ENCODE measurements at places on chromosomes 3 and 15. TPM values are rescaled to one million over a fixed set of nuclear protein-coding genes. Genes with fewer than 3 reads are reported as not detected.

DNA sequence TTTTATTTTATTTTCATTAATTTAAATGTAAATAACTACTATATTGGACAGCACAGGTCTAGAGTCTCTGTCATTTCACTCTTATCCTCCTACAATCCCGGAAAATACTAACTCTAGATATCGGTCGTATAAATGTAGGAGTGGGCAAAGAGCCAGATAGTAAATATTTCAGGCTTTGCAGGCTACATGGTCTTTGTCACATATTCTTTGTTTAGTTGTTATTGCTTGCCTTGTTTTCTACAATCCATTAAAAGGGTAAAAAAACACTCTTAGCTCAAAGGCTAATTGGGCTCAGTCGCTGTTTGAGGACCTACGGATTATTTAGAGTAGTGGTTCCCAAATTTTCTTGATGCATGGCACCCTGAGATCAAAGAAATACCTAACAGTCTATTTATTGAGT, 1.7 kb downstream of the KNL1 start:
- no peak for DNase-seq

DNA sequence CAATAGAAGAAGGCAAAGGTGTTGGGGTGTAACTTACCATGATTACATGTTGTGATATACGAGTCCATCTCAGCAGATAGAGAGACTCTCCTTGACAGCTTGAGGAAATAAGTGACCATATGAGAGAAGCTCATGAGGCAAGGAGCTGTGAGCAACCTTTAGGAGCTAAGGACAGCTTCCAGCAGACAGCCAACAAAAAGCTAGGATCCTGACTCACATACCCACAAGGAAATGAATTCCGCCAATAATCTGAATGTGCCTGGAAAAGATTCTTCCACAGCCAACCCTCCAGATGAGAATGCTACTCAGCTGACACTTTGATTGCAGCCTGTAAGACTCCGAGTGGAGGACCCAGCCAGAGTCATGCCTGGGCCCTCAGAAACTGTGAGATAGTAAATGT, 339.6 kb upstream of the TPRG1 start:
- no peak for DNase-seq

Gene NEIL1
- 21.7 TPM for total RNA-seq

Gene LDHAL6B
- total RNA-seq = not detected

Gene UBE2Q2
- 69.1 TPM for total RNA-seq

DNA sequence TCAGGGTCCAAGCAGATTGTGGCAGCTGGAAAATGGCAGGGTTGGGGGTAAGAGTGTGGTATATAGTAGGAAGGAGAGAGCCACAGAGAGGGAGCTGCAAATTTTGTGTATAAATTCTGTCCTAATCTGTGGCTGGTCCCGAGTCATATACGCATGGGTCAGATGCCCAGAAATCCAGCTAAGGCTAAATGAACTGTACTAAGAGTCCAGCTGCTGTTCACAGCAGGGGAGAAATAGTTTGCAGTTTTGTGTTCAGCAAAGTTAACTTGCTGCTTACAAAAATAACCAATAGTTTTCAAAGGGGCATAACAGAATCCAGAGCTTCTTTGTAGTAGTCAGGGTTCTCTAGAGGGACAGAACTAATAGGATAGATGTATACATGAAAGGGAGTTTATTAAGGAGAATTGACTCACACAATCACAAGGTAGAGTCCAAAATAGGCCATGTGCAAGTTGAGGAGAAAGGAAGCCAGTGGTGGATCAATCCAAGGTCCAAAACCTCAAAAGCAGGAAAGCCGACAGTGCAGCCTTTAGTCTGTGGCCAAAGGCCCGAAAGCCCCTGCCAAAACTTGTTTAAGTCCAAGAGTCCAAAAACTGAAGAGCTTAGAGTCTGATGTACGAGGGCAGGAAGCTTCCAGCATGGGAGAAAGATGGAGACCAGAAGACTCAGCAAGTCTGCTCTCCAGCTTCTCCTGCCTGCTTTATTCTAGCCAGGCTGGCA, 146.1 kb upstream of the KBTBD8 start:
- no peak for DNase-seq
